ENCODE measurements at places on chromosomes 6 and 20.

DNA sequence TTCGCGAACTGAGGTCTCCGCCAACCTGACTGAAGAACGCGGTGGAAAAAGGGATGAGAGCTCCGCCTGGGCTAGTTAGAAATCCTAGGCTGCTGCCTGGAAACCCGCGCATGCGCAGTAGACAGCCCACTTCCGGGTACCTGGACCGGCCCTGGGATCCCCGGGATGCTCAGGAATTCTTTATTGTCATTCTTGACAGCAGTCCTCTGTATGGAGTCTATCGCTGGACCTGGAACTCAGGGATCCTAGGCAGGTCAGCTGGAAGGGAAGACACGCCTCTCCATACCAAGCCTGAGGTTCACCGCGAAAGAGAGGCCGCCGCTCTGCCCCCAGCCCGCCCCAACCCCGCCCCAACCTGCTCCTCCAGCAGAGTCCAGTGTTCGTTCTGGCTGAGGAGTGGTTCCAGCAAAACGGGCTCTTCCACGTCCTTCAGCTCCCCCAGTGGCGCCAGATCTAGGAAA lies 1379.2 kb upstream of the DEFB115 start:
- DNase-seq: no peak

DNA sequence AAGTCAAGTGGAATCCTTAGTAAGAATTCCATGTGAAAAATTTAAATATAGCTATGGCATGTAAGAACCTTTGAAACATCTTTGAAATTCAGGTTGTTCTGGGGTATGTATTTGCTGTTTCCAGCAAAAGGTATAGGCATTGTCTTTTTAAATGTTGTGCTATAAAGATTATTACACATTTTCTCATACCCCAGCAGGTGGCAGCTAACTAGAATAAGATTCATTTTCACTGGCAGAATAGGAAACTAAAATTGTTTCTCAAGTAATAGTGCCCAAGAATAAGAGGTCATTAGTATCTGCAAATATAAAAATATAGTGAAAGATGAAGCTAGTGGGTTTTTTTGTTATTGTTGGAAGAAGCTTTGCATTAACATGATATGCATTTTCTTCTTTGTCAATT lies 1.8 kb downstream of the GRIK2 start:
- no peak for DNase-seq

DNA sequence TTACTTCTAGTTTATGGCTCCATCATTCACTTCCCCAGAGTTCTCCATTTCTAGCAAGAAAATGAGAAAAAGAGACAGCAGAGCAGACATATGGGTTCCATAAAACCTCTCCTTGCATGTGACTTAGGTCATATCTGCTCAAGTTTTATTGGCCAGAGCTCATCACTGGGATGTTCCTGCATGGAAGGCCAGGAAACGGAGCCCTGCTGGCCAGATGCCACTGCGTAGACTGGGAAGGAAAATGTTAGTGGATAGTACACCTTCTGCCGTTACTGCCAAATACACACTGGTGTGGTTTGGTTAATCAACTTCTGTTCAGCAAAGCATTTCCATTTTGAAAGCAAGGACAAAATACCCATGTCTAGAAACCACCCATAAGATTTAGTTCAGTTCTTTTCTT lies 220.6 kb upstream of the TSHZ2 start:
- DNase-seq: no peak

- peak; percentile 62 for DNase-seq
These were observed 66.6 kb upstream of the CTNNBL1 start for GRCh38 chr20:37627060-37627766.

GRCh38 chr6:21992178-21992967 lies 304.5 kb downstream of the PRL start:
- peak; percentile 67 for DNase-seq

GRCh38 chr6:51147756-51148155 lies 329.1 kb downstream of the TFAP2B start:
- no peak for DNase-seq

DNA sequence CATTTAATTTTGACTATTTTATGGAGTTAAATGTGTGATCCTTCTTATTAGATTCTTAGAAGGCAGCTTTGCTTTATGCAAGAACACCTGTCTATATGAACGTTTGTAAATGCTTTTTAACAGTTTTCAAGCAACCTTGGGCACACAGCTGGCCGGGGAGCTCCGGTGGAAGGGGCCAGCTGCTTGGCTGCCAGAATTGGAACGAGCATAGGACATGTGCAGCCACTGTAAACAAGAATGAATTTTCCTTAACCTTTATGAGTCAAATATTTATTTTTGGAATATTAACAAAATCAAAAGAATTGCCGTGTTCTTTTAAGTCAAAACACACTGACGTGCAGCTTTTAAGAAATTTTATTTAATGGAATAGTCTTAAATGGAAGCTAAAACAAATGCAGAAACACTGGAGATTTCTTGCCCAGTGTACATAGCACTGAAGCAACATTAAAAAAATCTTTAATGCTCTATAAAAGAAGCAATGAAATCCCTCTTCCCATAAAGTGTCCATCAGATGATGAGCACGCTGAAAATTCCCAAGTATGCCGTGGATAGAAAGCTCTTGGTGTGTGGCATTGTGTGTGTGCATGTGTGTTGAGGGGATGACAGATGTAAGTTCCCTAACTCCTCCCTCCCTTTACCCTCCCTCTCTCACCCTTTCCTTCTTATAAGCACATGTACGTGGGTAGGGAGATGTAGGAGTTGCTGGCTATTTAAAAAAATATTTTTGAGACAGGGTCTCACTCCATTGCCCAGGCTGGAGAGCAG lies 208.9 kb upstream of the EXOC2 start:
- DNase-seq: no peak

- DNase-seq: peak; percentile 81
These were observed 114.4 kb upstream of the PRND start for GRCh38 chr20:4607287-4607713.

- DNase-seq: no peak
These were observed 417.7 kb upstream of the JARID2 start for GRCh38 chr6:14828201-14828611.

- no peak for DNase-seq
These were observed 39.6 kb downstream of the RNF217 start for GRCh38 chr6:125001684-125002405.

DNA sequence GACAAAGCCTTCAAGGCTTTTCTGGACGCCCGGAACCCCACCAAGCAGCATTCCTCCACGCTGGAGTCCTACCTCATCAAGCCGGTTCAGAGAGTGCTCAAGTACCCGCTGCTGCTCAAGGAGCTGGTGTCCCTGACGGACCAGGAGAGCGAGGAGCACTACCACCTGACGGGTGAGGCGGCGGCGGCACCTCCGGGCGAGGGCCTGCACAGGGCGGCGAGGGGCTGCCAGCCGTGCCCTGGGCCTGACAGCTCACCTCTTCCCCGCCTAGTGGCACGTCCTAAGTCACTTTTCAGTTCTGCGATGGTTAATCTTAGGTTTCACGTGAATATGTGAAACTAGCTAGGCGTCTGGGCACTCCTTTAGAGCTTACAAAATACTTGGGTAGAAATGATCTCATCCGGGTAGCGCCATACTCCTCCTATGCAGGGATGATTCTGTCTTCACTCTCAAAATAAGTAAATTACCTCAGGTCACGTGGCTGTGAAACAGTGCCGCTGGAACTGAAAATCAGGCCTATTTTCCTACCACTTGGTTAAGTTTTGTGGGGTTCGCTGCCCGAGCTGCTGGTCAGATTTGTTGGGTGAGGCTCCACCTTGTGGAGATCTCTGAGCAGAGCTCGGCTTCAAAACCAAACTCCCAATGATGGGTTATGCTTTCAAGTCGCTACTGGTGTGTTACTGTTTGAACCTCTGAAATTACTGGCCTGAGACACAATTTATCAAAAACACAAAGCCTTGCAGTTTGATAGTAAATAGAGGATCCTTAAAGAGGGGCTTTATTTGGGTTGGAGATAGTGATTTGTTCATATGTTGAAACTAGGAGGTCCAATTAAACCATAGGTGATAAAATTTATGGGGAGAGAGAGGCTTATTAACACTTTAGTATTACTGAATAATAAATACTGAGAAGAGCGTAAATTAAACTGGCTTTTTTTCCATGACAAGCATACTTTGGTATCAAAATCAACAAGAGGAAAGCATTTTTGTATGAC lies 15.5 kb upstream of the CLDN20 start:
- DNase-seq: peak; percentile 77

DNA sequence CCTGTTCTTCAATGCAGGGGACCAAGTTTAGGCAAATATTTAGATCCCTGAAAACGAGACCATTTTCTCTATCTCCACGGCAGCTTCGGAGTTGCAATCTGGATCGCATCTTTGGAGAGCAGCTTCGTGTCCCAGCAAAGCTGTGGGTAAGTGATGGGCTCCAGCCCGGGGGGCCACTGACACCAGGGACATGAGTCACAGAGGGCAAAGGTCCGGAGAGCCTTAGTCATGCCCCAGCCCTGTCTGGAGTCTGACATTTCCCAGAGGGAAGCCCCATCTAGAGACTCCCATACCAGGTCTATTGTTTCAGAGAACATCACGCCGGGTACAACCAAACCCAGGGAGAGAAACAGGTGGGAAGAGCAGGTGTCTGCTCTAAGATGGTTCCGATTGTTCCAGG lies 95.9 kb downstream of the NFATC2 start:
- peak; percentile 63 for DNase-seq

GRCh38 chr6:30810813-30811339 lies 66.5 kb upstream of the IER3 start:
- no peak for DNase-seq

DNA sequence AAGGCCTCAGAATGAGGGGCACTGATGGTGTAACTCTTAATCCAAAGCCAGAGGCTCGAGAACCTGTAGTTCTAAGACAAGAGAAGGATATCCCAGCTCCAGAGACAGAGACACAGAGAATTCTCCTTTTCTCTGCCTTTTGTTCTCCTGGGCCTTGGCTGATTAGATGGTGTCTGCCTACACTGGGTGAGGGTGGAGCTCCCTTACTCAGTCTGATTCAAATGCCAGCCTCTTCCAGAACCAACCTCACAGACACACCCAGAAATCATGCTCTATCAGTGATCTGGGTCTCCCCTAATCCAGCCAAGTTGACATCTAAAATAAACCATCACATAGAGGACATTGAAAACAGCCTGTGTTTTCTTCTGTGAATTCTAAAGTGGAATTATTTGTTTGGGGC lies 68.0 kb upstream of the SMIM28 start:
- no peak for DNase-seq

DNA sequence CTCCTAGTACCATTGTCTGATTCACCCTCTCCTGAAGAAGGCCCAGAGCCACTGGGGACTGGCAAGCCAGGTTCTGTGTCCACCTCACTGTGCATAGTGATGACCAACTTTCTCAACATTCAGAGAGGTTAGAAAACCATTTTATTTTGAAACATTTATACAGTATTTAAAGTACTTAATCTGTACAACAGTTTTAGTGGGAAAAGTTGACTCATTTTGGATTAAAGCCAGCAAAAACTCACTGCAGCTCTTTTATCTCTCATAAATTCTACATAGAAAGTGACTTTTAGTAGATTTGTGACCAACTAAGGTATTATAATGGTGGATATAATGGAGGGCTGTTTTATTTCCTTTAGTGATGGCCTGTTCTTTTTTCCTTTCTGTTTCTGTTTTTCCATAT lies 9.7 kb downstream of the TULP4 start:
- peak; percentile 15 for DNase-seq

DNA sequence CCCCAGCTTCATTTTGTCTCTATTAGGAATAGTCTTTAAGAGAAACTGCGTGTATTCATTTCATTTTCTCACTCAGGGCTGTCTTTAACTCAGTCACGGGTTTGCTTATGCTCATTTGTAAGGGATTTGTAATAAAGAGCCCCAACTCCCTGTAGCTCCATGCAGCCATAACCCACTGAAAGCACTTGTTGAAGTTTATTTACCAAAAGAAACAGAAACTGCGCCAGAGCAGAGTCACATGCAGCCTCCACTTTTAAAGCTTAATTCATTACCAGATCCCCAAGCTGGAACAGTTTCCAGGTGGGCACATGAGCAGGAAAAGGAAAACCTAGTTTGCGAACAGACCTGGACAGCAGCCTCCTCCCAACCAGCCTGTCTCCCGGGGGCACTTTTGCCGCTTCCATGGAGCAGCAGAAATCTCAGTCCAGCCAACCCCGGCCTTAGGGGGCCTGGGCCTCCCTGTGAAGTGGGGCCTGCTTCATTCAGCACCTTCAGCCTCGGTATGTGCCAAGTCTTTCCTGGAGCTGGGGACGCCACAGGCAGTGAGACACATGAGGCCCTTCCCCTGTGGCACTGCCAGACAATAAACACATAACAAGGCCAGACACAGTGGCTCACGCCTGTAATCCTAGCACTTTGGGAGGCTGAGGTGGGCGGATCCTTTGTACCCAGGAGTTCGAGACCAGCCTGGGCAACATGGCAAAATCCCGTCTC lies 4.5 kb downstream of the BCAS4 start:
- no peak for DNase-seq

DNA sequence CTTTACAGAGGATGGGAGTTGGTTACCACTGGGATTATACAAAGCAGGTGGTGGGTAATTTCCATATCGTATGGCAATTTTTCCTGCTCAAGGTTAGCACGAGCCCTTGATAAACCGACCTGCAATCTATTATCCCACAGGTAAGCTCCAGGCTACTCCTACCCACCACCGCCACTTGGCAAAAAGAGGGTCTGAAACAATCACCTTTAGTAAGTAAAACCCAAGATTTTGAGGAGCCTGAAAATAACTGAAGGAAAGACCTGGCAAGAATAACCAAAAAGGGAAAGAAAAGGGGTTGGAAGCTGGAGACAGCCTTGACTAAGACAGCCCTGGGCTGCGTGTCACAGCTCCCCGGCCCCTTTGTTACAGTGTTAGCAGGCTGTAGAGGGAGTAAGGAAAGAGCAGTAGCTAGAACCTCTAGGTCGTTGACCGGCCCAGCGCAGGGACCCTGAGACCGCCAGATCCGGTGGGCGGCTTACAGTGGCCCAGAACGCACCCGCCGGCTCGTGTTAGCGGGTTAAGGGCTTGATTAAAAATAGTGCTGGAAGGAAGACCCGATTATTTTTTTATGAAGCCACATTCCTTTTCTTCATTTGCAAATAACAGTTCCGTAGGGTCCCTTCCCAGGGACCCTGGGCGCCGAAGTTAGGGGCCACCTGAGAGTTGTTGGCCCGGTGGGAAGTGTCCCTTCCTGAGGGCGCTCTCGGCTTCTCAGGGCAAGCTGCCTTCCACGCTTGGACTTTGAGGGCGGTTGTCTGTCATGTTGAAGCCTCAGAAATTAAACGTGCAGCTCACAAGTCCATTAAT lies 30.5 kb downstream of the TFAP2B start:
- DNase-seq: no peak

- DNase-seq: no peak
These were observed 267.9 kb downstream of the COL12A1 start for GRCh38 chr6:74937936-74938335.

GRCh38 chr20:58701431-58702160 lies 9.0 kb downstream of the NPEPL1 start:
- DNase-seq: no peak
